Endothelial cell of umbilical vein (primary cell): ENCODE measurements at places on chromosomes 12 and 14.

- no peak for DNase-seq
These were observed 24.3 kb upstream of the HSPB8 start for GRCh38 chr12:119154435-119154818.

- no peak for DNase-seq
These were observed 24.0 kb upstream of the RIC8B start for GRCh38 chr12:106750524-106750923.

- no peak for DNase-seq
These were observed 6.7 kb upstream of the CD163L1 start for GRCh38 chr12:7450667-7451066.

GRCh38 chr14:87785897-87786296 is 207.1 kb downstream of the GALC start:
- no peak for DNase-seq

DNA sequence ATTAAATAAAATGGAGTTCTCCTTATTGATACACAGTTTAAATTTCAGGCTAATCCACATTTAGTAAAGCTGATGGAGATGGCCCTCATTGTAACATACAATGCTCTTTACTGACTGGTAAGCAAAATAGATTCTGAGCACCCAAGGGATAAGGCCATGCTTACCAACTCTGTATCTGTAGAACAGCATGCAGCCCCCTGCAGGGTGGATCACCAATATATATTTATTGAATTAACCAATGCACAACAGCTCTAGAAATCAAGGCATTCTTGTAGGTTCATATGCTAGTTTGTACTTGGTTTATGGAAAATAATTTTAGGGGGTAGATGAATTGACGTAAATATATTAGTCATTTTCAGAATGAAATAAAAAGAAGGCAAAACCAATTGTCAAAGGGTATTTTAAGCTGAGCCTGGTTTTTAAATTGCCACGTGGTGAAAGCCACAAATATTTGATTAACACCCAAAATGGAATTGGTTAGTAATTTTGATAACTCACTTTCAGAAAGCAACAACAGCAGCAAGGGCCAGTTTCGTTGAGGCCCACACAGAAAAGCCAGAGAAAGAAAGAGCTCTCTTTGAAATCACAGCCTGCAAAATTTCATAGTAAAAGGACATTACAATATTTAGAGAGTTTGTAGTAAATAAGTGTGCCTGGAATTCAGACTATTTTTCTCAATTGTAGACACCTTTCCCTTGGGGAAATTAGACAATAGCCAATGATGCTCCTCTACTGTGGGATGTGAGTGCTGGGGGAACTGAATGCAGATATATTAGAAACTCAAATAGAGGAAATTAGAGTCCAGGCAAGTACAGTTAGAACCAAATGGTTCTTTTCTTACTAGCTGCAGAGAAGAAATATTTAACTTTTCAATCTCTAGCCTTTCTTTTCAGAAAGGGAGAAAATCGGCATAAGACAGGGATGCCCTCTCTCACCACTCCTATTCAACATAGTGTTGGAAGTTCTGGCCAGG is 216.2 kb upstream of the ABCD2 start:
- no peak for DNase-seq

DNA sequence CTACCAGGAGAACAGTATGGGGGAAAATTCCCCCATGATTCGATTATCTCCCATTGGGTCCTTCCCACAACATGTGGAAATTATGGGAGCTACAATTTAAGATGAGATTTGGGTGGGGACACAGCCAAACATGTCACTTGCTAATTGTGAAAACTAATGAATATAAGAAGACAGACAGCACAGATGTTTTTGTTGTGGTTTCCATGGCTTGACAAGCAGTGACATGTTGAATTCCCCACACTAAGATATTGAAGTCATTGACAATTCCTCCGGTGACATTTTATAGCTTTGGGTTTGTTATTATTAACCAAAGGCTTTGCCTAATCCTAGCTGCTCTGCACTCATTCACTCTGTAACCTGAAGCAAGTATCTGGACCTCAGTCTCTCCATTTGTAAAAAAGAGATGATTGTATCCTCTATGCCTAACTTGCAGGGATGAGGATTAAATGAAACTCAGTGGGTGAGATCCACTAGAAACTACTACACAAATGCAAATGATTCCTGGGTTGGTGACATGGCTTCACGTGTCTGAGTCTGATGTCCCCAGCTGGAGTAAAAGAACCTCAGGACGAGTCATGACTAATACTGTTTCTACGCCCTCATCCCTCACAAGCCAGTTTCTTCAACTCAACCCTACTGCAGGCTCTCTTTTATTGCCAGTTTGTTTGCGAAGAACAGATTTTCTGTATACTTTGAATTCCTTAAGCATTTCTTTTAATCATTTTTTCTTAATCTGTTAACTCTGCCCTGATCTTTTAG is 71.6 kb downstream of the ASCL1 start:
- DNase-seq = no peak

GRCh38 chr14:67539116-67539515 is 6.0 kb downstream of the PLEKHH1 start:
- no peak for DNase-seq

DNA sequence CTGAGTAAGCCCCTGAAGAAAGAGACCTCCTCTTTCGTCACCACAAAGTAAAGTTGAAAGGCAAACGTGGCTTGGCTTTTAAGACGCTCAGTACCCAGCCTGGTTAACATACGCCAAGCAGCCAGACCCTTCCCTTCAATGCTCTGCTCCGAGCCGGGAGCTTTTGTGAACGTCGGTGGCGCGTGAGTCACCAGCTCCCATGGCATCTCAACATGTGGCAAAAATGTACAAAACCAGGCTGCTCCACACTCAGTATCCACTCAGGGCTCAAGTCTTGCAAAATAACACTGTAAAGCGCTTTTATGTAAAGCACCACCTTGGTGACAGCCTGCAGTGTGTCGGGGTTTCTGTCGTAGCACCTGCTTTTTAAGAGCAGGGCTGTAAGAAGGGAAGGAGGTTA is 89.0 kb downstream of the SETD3 start:
- peak; percentile 76 for DNase-seq

DNA sequence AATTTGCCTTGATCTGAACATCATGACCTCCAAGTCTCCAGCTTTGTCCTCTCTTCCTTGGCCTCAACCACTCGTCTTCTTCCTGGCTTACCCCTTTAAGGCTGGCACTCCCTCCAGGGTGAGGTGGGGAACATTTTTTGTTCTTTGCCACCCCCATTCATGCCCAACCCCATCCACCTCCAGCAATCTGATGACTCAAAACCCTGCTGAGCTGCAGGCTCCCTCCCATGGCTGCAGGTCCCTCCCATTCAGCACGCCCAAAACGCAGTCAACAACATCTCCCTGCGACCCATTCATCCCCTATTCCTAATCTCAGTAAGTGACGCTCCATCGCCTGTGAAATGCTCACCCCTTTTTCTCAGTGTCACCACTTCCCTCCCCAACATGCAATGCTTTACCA is 138.8 kb upstream of the PRMT8 start:
- DNase-seq = no peak

DNA sequence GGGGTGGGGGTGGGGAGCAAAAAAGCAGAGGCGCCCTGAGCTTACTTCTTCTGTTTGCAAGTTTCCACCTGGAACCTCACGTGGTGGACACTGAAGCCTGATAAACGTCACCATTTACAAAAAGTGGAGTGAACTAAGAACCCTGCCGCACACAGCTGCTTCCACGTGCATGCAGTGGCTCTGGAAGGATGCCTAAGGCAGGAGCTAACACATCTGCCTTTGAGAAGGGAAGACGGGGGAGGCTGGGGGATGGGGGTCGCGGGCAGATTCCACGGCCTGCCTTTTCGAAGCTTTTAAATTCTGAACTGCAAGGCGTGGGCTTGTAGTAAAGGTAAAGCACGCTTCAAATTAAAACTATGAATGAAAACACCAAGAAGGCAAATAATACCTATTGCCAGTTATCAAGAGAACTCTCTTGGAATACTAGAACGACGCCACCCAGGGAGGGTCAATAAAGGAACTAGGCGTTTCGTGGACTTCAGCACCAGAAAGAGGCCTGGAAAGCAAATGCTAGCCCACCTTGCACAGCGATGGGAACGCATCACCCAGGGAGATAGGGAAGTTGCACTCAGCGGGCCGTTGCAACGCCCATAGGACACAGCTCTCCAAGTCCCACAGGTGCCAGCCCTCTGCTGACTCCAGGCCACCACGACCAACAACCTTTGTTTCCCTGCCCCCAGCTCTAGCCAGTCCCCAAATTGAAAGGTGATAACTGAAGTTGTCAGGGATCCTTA is 61.8 kb downstream of the TESC start:
- no peak for DNase-seq

DNA sequence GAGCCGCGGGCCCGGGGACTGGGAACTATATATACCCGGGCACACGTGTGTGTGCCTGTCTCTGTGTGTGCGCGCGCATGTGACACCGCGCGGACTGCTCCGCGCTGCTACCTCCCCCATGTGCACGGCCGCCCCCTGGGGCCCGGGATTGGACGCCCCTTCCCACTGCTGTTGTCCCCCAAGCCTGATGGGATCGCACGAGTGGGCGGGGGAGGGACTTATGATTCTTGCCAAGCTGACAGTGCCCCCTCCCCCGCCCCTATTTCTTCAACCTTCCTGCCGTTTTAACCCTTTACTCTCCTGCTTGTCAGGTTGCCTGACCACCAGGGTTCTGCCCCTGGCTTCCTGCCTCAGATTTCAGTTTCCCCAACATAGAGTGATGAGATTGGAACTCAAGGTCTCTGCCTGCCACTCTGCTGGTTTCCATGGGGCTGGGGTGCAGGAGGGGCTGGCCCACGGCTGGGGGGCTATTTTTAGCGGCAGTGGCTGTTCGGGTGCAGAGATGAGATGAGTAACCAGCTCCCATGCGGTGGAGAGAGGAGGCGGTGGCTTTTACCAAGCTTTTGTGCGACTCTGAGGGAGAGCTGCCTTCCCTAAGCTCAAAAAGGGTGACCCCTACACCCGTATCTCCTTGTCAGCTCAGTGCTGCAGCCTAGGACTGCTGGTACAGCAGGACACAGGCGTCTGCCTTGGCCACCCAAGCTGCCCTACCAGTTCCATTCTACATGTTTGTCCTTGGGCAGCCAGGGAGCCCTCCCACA is at the start of gene DDN:
DDN (minus strand) TSS at position 5 of the 761 bp plus-strand sequence. CDS start 88 bp downstream, outside the sequence.
- no peak for DNase-seq

GRCh38 chr12:76919383-76920171 is 40.8 kb upstream of the CSRP2 start:
- DNase-seq = no peak

DNA sequence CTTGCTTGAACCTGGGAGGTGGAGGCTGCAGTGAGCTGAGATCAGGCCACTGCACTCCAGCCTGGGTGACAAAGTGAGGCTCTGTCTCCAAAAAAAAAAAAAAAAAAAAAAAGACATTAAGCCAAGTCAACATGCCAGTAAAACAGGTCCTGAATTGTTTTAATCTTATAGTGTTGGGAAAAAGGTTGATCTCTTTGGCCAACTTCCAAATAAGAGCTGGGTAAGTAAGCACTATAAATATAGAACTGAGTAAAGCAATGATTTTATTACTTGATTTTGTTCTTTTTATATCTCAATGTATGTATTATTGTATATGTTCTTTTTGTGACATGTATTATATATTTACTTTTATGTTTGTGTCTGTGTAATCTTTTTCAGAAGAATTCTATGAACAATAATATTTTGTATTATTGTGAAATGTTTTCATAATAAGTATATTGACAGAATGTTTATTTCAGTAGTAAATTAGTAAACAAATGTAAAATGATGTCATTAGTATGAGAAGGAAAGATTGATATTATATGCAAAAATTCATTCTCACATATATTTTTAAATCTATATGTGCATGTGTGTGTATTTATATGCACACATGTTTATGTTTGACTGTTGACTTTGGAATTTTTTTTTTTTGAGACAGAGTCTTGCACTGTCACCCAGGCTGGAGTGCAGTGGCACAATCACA is 9.6 kb upstream of the AKAP6 start:
- peak; percentile 38 for DNase-seq

- no peak for DNase-seq
These were observed 42.3 kb upstream of the GLIPR1 start for GRCh38 chr12:75438059-75438754.

DNA sequence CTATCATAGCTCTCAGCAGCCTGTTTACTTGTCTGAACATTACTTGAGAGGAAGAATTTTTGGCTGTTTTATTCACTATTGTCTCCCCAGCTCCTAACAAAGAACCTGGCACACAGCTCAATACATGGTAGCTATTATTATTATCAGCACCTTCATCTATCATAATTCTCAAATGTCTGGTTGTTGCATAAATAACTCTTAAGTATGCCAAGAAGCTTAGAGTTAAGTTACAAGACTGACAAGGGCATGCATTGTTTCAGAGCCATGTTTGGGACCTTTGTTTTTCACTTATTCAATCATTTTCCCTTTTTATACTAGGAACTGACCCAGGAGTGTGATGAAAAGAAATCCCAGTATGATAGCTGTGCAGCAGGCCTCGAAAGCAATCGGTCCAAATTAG is 77.5 kb upstream of the ATP2A2 start:
- peak; percentile 79 for DNase-seq

DNA sequence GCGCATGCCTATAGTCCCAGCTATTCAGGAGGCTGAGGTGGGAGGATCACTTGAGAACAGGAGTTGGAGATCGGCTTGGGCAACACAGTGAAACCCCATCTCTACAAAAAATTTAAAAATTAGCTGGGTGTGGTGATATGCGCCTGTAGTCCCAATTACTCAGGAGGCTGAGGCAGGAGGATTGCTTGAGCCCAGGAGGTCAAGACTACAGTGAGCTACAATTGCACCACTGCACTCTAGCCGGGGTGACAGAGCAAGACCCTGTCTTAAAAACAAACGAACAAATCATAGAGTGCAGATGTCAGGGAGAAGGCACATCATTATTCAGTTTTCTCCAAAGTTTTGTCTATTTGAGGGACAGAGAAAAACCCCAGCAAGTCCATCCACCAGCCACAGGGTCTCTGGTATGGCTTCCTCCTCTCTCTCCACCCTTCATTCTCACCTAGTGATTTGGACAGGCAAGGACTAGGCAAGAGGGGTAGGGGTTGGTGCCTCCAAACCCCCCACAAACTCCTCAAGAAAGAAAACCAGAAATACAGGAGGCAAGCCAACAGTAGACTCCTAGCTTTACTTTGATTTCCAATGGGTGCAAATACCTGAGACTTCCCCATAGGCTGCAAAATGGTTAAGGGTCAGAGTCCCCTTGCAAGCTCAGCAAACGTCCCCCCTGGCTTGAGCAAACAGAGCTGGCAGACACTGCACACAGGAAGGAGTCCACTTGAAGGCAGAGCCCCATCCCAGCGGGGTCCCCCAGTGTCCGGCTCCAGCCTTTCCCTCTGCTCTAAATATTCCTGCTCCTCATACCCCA is 26.5 kb upstream of the RPLP0 start:
- DNase-seq = no peak

GRCh38 chr14:20179880-20180279 is 10.8 kb upstream of the OR11G2 start:
- no peak for DNase-seq

DNA sequence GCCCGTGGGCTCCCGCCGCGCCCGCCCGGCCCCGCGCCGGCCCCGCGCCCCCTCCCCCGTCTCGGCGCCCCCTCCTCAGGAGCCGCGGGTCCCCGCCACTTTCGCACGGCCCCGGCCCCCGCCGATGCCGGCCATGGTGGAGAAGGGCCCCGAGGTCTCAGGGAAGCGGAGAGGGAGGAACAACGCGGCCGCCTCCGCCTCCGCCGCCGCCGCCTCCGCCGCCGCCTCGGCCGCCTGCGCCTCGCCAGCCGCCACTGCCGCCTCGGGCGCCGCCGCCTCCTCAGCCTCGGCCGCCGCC is 263 bp downstream of the RCOR1 start:
- DNase-seq = no peak

- no peak for DNase-seq
These were observed 86.9 kb upstream of the IGF1 start for GRCh38 chr12:102567031-102567985.

GRCh38 chr14:89926694-89927093 is 27.8 kb downstream of the EFCAB11 start:
- DNase-seq = peak; percentile 55
